ENCODE measurements at places on chromosomes 12 and 14.

GRCh38 chr12:56522411-56523193, 982 bp downstream of the RBMS2 start:
- no peak for DNase-seq

- no peak for DNase-seq
Measured at GRCh38 chr14:100076133-100076532, 10.9 kb downstream of the EVL start.

GRCh38 chr12:124372831-124373230, 77.9 kb downstream of the RFLNA start:
- DNase-seq: no peak

- no peak for DNase-seq
Measured at GRCh38 chr12:132064631-132065030, 79.5 kb downstream of the DDX51 start.

GRCh38 chr14:55301437-55302121, 30.4 kb downstream of the FBXO34 start:
- no peak for DNase-seq

GRCh38 chr14:99872786-99873440, 79.7 kb downstream of the EML1 start:
- no peak for DNase-seq

DNA sequence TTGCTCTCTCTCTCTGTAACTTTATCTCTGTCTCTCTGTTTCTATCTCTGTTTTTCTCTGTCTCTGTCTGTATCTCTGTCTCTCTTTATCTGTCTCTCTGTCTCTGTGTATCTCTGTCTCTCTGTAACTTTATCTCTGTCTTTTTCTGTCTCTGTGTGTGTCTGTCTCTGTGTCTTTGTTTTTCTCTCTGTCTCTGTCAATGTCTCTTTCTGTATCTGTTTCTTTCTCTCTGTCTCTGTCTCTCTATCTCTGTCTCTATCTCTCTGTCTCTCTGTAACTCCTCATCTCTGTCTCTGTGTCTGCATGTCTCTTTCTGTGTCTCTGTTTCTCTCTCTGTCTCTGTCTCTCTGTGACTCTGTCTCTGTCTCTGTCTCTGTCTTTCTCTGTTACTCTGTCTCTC, 51.7 kb downstream of the TMEM121 start:
- DNase-seq: no peak
